ENCODE measurements at places on chromosomes 1 and 21.
A peak's percentile ranks its signal among the peaks of the same experiment; 100 is the strongest.

- no peak for DNase-seq
Measured at GRCh38 chr1:75640137-75640536, 29.2 kb upstream of the SLC44A5 start.

DNA sequence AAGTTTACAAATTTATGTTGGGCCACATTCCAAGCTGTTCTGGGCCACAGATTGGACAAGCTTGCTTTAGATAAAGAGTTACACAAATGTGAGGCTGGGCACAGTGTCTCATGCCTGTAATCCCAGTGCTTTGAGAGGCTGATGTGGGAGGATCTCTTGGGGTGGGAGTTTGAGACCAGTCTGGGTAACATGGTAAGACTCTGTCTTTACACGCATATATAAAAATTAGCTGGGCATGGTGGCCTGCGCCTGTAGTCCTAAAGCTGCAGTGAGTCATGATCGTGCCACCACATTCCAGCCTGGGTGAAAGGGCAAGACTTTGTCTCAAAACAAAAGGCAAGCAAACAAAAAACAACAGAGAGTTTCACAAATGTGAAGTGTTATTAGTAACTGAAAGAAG is 5.9 kb upstream of the VCAM1 start:
- no peak for DNase-seq

GRCh38 chr1:42439940-42440339 is 15.9 kb downstream of the ZMYND12 start:
- no peak for DNase-seq

- no peak for DNase-seq
Measured at GRCh38 chr1:99292886-99293285, 28.6 kb downstream of the PLPPR4 start.

DNA sequence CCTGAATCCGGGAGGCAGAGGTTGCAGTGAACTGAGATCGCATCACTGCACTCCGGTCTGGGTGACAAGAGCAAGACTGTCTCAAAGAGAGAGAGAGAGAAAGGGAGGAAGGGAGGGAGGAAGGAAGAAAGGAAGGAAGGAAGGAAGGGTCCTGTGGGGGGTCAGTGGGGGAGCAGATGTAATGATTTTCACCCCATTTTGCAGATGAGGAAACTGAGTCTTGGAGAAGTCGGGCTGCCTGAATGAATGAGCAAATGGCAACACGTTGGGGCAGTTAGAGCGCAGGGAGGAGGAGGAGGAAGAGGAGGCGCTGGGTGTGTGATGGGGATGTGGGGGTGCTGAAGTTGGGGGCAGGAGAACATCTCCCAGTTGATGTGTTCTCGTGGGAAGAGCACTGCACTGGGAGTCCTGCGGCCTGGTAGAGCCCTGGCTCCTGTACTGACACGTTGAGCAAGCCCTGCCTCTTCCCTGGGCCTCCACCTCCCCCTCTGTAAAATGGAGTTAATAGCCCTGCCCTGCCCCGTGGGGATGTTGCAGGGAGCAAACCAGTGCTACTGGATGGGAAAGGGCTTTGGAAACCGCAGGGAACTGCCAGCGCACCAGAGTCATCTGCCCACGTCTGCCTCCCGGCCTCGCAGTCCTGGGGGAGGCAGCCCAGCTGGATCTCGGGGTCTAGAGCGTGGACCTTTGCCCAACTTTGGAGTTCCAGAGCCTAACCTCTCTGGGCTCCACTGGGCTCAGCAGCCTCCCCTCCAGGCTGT is 103.2 kb upstream of the CASZ1 start:
- no peak for DNase-seq

DNA sequence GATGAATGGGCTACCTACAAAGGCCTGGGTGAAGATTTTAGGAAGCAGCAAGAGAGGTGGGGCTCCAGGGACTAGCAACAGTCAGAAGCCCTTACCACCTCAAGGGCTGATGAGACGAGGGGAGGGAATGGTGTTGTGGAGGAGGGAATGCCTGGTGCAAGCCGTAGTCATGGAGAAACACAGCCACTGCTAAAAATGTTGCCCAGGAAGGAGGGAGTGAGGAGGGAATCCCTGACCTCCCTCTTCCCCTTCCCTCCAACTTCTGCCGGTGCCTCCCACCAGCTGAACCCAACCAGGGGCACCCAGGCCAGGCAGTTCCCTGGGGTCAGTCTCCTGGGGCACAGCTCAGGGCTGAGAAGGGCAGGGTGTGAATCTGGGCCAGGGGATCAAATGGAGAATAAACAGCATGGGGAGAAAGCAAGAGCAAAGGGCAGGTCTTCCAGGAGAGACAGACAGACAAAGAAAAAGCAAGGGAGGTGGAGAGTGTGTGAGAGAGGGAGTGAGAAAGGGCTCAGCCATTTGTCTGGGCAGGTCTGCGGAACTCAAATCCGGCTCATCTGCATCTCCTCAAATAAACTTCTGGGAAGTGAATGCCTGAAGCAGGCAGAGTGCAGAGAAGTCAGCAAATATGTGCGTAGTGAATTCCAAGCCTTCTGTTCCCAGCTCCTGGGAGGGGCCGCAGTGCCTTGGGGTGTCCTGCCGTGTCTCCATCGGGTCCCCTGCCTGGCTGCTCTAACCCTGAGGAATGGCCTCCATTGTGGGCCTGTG is 27.1 kb upstream of the POU3F1 start:
- DNase-seq = no peak

- no peak for DNase-seq
Measured at GRCh38 chr1:178867670-178868069, 3.2 kb downstream of the ANGPTL1 start.

GRCh38 chr1:12851779-12852178 is 3.3 kb upstream of the HNRNPCL1 start:
- DNase-seq = no peak

GRCh38 chr1:74038042-74038441 is 159.9 kb downstream of the LRRIQ3 start:
- DNase-seq = no peak

DNA sequence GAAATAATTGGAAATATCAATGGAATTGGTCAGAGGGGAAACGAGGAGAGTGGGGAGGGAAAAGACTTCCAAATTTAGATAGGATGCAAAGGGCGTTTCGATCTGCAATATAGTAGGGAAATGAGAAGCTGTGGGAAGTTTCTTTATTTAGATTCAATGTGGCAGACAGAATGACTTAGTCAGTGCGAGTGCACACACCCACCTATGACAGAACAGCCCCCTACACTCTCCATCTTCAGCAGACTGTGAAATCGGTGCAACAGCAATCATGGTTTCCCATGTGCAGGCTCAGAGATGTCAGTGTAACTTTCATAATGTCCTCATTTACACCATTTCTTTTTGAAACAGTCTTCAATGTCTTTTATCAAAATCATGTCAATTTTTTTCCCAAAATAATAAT is 46.0 kb downstream of the DIP2A start:
- no peak for DNase-seq

DNA sequence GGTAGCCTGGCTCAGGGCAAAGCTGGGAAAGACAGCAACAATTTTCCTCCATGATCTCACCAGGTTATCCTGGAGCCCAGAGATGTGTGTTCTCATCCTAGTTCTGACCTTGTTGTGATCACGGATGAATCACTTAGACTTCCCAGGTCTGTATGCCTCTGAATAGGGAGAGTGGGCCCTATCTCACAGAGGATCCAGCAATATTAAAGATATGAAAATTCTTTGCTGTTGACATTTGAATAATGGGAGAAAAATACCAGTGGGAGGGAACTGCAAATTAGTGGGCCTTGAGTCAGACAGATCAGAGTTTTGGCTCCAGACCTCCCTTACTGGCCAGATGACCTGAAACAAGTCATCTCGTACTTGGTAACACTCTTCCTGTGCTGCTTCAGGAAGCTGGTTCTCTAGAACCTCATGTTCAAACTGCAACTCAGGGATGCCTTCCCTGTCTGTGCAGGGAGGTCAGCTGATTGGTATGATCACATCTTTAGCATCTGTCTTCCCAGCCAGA is 32.8 kb upstream of the RNF19B start:
- no peak for DNase-seq

- no peak for DNase-seq
Measured at GRCh38 chr1:164930241-164930640, 371.3 kb downstream of the PBX1 start.

DNA sequence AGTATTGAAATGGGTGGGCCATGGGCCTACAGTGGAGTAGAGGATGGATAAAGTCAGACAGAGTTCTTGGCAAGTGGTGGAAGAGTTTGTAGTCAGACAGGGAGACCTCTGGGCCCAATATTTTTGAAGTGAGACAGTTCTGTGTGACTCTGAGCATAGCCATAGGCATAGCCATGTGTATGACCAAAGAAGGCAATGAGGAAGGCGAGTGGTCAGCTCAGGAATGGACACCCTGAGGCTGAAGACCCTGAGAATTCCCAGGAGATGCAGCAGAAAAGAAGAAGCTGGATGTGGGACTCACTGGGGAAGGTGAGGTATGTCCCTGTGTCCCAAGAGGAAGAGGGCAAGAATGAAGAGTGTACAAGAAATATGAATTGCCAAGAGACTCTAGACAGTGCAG is 210.6 kb upstream of the IRF2BP2 start:
- no peak for DNase-seq

GRCh38 chr1:20411196-20411980 is 74.6 kb downstream of the CAMK2N1 start:
- DNase-seq = no peak

DNA sequence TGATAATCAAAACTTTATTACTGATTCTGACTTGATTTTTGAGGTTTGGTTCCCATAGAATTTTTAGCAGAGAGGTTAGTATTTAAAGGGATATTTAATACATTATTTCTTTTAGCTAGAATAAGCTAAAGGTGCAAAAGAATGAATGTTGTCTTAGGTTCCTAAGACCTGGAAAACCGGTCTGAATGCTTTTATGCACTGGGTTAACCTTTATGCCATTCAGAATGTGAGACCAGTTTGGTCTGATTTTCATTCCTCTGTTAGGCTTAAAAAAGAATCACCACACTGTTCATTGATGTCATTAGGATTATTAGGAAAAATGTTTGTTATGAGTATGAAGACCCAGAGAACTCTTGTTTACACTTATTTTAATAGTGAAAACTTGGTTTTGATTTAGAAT is 30.1 kb downstream of the RAP1A start:
- no peak for DNase-seq

GRCh38 chr1:55233145-55233777 is 18.1 kb upstream of the USP24 start:
- no peak for DNase-seq

DNA sequence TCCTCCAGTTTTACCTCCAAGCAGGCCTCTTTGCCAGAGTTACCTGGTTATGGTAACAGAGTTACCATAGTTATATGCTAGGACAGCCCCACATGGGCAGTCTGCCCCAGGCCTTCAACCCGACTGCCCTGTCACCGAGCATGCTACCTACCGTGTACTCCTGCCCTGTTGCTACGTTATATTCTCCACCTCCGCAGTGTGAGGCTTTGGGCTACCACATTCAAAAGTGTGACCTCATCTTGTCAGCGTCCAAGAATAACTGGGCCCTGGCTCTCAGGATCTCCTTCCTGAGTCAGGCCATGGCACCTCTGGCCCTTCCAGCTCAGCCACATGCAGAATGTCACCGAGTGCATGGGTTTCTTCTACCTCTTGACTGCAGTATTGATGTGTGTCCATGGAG is 8.9 kb downstream of the MAPKAPK2 start:
- no peak for DNase-seq

DNA sequence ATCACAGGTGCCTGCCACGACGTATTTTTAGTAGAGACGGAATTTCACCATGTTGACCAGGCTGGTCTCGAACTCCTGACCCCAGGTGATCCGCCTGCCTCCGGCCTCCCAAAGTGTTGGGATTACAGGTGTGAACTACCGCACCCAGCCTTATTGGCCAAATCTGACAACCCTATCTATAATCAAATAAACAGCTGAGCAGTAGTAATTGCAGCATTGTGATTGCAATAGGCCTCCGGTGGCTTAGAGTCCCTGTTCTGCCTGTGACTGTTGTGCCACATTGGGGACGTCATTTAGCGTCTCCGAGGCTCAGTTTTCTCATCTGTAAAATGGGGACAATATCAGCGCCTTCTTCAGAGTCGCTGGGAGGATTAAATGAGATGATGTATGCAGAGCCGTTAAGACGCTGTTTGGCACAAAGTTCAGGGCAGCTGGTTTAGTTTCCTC is 569 bp upstream of the CAPN2 start:
- DNase-seq = no peak

DNA sequence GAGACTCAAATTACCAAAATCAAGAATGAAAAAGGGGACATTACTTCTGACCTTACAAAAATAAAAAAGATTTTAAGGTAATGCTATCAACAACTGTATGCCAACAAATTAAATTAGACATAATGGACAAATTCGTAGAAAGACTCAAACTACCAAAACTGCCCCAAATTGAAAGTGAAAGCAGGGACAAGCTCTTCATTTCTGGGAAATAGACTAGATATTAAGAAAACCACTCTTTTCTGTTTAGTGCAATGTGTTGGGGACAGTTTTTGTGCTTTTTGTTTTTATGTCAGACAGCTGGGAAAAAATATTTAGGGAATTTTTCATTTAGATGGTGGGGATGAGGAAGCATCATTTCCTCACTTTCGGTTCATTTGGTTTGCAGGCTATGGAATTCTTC is 4.9 kb upstream of the GBP1 start:
- DNase-seq = no peak

DNA sequence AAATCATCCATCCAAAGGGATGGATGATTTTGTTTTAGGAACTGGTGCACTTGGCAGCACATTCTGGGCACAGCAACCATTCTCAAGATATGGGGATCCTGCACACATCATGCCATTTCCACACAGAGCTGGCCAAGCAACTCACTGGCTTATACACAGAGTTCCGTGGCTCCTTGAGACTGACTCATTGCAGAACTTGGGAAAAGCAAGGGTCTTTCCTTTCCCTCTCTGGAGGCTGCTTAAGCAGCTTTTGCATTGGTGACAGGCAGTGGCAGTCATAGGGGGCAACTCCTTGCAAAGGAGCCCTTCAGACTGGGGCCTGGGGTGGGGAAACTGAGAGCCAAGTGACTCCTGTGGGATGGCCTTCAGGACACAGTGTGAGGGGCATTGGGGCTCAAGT is 1.9 kb upstream of the MAD2L2 start:
- DNase-seq = no peak

DNA sequence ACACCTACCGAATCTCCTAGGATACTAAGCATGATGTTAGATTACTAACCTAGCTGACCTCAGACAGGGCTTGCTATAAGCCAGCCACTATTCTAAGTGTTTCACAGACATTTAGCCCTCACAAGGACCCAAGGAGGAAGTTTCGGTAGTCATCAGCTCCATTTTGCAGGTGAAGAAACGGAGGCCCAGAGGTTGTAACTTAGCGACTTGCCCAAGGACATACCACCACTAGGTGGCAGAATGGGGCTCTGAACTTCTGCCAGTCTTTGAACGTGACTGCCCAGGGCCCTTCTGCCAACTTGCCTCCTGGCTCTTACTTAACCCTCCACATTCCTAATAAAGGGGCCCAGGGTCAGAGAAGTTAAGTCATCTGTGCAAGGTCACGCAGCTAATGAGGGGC is 283.5 kb downstream of the C1orf94 start:
- DNase-seq = peak; percentile 26

DNA sequence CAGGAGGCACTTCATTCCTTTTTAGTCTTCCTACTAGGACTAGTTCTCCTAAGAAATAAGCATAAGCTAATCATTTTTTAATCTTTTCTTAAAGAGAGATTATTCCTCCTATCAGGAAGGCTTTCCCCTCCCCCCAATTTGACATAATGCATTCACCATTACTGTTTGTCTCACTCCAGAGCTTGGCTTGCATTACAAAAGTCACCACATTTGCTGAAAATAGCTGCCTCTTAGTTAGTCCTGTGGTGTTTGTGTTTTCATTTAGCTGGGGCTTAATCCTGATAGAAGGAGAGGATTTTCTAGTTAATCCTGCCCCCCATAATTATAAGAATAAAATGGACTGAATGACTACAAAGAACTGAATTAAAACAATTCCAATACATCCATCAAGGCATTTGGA is 307.1 kb upstream of the RRP15 start:
- no peak for DNase-seq

All from stimulated activated CD4-positive, alpha-beta T cell treated with anti-CD3 and anti-CD28 coated beads, Interleukin-1b, Interleukin-23, amount 100 ng/mL, for 24 hours (primary cell).